Urothelium cell line (cell line): ENCODE measurements at places on chromosomes 6 and 20.
A peak's percentile ranks its signal among the peaks of the same experiment; 100 is the strongest.

GRCh38 chr6:11190625-11191245 is 41.7 kb downstream of the NEDD9 start:
- DNase-seq, result no peak

DNA sequence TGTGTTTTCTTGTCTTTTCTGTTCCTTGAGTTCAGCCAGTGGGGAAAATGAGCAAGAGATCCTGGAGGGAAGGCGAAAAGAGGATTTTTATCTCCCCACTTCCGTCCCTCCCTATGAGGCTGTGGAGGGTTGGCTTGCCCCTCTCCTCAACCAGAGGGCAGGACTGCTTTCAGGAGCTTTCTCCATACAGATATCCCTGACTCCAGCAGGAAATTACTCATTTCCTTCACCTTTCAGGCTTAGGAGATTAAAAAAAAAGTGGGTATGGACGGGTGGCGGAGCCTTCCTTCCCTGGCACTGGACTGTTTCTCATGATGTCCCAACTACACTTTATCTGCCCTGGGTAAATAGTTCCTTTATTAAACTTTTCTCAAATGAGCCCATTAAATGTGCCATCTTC is 241.2 kb downstream of the FRK start:
- no peak for DNase-seq

GRCh38 chr6:9482030-9482738 is 932.7 kb downstream of the TFAP2A start:
- DNase-seq, result peak; percentile 73

DNA sequence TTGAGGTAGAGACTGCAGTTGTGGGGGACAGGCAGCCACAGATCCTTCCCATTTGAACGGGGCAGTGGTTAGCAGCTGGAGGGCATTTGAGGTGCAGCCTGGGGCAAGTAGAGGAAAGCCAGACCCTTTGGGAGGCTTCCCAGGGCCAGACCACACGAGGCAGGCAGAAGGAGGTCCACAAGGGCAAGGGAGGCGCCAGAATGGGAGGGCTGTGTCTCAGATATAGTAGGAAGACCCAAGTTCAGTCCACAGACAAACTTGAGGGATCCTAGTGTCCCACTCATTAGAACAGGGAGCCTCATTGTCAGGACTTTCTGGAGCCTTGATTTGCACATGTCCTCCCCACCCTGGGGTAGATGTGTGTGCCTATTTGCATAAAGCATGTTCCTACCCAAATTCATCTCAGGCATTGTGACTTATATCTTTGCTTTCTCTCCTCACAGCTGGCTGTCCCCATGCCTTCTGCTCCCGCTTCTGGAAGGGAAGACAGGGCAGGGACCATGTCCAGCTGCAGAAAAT is 166.0 kb downstream of the VEGFA start:
- DNase-seq, result no peak

GRCh38 chr6:36642913-36643817 is 35.3 kb upstream of the CDKN1A start:
- peak; percentile 80 for DNase-seq

GRCh38 chr20:49230021-49230420 is 10.8 kb downstream of the DDX27 start:
- no peak for DNase-seq

- DNase-seq, result peak; percentile 52
Measured at GRCh38 chr6:110547266-110547964, 71.0 kb upstream of the SLC22A16 start.

- no peak for DNase-seq
Measured at GRCh38 chr20:16608277-16608650, 35.0 kb upstream of the KIF16B start.

- no peak for DNase-seq
Measured at GRCh38 chr6:163802267-163802666, 387.7 kb downstream of the QKI start.

DNA sequence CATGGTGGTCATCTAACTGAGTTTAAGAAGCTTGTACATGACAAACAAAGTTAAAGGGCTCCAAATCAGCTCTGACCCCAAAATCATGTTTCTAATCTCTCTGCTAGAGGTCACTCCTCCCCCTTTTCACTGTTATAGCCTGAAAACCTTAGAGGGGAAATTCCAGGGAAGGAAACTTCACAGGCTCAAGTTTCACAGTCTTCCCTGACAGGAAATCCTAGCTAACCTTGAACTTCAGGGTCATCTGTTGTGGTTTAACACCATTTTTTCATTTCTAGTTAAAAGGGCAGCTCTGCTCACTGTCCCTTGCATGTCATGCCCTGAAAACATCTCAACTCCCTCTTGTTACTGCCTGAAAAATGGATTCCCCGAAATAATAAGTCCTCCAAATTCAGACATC is 104.4 kb upstream of the BMP2 start:
- DNase-seq, result no peak

- no peak for DNase-seq
Measured at GRCh38 chr6:2193931-2194330, 51.5 kb downstream of the GMDS start.

DNA sequence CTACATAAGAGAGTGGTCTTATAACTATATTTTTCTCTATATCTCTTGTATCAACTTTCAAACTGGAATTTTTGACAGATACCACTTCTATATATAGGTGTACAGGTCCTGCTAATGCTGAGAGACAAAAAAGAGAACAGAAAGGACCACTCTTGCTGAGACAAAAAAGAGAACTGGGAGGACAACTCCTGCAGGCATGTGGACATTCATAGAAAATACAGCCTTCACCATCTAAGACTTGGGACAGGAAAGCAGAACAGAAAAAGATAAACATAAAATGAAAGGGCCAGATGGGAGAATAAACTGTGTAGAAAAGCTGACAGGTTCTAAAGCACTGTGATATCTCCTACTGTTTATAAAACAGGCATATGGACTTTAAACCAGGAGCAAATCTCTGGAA is 541.0 kb upstream of the ADGRB3 start:
- DNase-seq, result no peak
